ENCODE measurements at places on chromosomes 5 and 9.

DNA sequence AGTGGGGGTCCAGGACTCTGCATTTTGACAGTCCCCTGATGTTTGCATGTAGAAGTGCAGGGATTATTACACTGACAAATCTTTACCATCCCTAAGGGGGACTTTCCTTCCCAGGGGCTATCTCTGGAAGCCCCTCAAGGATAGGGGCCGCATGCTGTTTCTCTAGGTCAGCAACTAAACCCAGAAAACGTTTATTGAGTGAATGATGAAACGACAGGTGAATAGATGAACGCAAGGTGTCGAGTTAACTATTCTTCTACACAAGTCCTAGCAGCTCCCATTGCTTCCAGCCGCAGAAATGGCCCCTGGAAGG is 281 bp upstream of the HSD17B4 start:
- DNase-seq = no peak

DNA sequence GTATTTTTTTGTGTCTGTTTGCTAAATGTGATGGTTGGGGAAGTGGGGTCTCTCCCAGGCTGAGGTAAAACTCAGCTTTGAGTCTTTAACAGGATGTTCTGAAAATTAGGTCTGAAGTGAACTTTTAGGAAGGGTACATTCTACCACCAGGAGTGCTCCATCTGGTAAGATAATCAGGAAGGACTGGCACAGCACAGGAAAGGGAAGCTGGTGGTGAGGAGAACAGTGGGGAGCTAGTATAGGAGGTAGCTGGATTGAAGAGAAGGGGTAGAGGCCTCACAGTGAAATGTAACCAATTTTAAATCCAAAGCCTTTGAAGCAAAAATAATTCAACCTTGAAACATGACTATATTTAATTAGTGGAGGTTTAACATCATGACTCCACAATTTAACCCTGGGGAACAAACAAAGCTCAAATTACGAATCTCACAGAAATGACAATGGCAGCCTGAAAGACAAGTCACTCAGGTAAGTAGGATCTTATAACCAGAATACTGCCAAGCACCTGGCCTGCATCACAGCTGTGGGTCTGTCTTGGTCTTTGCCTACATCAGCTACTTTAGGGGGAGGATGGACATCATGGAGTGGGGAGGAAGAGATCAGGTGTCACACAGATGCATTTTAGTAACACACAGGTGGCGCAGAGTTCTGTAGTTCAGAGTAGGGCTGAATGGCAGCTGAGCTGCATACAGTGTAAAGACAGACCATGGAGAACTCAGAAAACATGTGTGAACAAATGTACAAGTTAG is 445.3 kb downstream of the DMRT2 start:
- no peak for DNase-seq

DNA sequence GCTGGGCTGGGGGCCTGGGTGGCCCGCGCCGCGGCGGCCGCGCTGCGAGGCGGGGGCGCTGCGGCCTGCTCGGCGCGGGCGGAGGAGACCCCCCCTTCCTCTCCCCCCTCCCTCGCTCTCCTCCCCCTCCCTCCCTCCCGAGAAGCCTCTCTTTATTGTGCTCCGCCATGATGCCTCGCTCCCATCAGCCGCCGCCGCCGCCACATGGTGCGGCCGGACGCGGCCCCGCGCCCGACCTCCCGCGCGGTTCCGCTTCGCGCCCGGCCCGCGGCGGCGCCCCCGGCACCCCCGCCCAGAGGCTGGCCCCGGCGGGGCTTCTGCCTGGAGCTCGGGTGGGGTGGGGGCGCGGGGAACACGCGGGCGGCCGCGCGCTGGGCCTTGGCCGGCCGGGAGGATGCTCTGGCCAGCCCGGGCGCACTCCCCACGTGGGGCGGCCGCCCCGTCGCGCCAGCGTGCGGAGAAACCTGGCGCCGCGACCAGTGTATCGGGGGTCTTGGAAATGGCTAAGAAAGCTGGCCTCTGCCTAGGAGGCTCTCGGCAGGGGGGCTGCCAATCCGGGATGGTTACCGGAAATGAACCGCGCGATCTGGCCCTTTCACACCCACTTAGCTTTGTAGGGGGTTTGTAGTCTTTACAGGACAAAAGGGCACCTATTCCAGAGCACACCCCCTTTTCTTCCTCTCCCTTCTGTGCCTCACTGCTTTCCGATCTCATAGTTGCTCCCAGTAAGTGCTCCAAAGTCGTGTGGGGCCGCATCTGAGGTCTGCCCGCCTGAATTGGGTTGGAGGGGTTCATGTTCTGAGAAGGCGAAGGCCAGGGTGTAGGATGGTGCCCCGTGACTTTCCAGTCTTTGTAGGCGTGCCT is 1.0 kb downstream of the SET start:
- DNase-seq = peak; percentile 57

GRCh38 chr9:129145841-129146292 is 32.2 kb downstream of the IER5L start:
- no peak for DNase-seq

- DNase-seq = no peak
Measured at GRCh38 chr5:96125231-96125891, 163.7 kb upstream of the ELL2 start.

- no peak for DNase-seq
Measured at GRCh38 chr5:32475334-32476097, 31.0 kb upstream of the ZFR start.
